NCI-H1048 (cell line): ENCODE measurements at places on chromosomes 1 and 21.

DNA sequence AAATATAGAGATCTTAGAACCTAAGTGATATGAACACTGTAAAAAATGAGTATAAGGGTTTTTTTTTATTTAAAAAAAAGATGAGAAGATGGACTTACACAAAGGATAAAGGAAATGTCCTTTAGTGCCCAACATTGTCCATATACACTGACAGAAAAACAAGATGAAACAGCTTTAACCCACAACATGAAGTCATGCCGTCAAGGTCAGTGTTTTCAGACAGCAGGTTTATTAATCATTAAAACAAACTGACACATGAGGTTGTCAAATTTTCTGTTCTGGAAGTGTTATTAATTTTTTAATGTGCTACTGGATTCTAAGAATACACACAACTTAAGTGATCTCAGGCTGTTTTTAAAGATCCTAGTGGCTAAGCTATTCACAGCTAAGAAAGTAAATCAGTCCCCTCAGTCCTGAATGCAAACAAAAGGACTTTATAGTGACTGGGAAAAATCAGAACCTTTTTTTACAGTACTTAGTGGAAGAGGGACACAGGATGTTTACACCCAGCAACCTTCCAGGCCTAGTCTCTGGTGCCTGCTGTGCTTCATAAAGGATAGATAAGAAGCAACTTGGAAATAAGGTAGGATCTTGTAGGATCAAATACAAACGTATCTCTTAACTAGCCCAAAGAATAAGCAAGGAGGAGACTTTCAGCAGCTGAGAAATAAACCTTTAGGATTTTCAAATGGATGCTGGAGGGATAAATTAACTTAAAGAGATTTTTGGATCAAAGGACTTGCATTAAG is 21.9 kb upstream of the PKN2 start:
- DNase-seq: no peak

GRCh38 chr1:52414942-52415341 is 10.5 kb downstream of the PRPF38A start:
- no peak for DNase-seq

GRCh38 chr1:15939181-15940109 is 36.5 kb downstream of the ZBTB17 start:
- no peak for DNase-seq

DNA sequence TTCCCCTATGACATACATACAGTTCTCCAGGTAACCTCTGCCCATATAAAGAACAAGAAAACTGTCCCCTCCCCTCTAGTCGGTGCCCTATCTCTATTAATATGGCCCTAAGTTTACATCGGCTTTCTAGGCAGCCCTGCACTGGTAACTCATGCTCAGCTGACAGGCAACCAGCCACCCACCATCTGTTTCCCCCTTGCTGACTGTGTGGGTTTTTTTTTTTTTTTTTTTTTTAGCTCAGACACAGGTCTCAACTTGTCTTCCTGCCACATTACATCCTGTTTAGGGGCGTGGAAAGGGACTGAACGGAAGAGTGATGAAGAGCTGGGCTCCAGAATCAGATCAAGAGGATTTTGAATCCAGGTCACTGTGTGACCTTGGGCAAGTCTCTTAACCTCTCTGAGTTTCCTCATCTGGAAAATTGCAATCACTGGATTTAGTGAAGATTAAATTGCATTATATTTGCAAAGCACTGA is 14.0 kb downstream of the LAPTM5 start:
- no peak for DNase-seq

- no peak for DNase-seq
Measured at GRCh38 chr1:71638081-71638766, 557.4 kb upstream of the ZRANB2 start.

- DNase-seq: no peak
Measured at GRCh38 chr21:36628106-36628505, 70.8 kb upstream of the SIM2 start.
